ENCODE measurements at places on chromosomes 7 and 10.

GRCh38 chr10:118835682-118836326 lies 81.0 kb upstream of the CACUL1 start:
- H3K4me1 ChIP-seq = no peaks in the 10 kb centered on the region
- DNase-seq = no peak
- peaks cover 1% of the 10 kb centered on the region for H3K27me3 ChIP-seq

DNA sequence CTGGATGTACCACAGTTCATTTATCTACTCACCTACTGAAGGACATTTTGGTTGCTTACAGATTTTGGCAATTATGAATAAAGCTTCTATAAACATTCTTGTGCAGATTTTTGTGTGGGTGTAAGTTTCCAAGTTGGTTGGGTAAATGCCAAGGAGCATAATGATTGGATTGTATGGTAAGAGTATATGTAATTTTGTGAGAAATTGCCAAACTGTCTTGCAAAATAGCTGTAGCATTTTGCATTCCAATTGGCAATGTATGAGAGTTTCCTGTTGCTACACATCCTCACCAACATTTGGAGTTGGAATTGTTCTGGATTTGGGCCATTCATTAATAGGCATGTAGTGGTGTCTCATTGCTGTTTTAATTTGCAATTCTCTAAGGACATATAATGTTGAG lies 33.9 kb upstream of the HYAL4 start:
- no peaks in the 10 kb centered on the region for H3K36me3 ChIP-seq
- H3K27me3 ChIP-seq = no peaks in the 10 kb centered on the region
- no peaks in the 10 kb centered on the region for H3K4me1 ChIP-seq
- DNase-seq = no peak

GRCh38 chr7:91846436-91846835 lies 34.1 kb downstream of the MTERF1 start:
- H3K4me3 ChIP-seq = no peak overlapping the region
- H3K4me1 ChIP-seq = no peaks in the 10 kb centered on the region
- H3K36me3 ChIP-seq = no peaks in the 10 kb centered on the region
- no peak overlapping the region for H3K27ac ChIP-seq
- no peak for DNase-seq

DNA sequence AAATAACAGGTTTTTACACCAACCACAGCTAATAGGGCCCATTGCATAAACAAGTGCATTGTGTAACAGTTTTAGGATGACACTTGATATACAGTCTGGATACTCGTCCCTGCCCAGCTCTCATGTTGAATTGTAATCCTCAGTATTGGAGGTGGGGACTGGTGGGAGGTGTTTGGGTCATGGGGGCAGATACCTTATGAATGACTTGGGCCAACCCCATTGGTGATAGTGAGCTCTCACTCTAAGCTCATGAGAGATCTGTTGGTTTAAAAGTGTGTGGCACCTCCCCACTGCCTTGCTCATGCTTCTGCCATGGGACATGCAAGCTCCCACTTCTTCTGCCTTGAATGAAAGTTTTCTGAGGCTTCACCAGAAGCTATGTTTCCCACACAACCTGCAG lies 136.7 kb downstream of the PDE1C start:
- no peak overlapping the region for H3K27ac ChIP-seq
- DNase-seq = no peak
- peaks cover 4% of the 10 kb centered on the region for H3K27me3 ChIP-seq
- H3K4me3 ChIP-seq = no peak overlapping the region

DNA sequence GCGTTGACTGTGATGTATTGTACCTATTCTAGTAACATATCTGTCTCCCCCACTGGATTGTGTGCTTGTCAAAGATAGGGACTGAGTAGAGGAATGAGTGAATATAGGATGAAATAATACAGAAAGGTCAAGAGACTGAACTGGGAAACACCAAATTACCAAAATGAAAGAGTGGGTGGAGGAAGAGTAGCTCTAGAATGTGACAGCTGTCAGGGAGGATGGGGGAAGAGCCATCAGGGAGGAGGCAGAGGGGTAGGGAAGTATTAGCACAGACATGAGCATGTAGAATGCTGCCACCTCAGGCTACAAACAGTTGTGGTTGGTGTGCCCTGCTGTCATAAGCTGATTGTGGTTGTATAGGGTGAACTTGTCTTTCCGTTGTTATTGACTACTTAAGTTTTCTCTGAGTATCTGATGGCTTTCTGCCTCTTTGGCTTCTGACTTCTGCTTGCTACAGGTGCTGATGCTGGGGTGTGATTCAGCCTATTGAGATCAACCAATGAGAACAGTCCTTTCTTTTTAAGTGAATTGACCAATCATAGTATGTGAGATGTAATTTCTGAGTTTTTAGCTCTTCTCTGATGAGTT lies 5.6 kb downstream of the CCSER2 start:
- H3K36me3 ChIP-seq = peaks cover 7% of the 10 kb centered on the region
- no peaks in the 10 kb centered on the region for H3K27me3 ChIP-seq
- DNase-seq = no peak
- H3K4me3 ChIP-seq = no peak overlapping the region
- no peak overlapping the region for H3K27ac ChIP-seq

DNA sequence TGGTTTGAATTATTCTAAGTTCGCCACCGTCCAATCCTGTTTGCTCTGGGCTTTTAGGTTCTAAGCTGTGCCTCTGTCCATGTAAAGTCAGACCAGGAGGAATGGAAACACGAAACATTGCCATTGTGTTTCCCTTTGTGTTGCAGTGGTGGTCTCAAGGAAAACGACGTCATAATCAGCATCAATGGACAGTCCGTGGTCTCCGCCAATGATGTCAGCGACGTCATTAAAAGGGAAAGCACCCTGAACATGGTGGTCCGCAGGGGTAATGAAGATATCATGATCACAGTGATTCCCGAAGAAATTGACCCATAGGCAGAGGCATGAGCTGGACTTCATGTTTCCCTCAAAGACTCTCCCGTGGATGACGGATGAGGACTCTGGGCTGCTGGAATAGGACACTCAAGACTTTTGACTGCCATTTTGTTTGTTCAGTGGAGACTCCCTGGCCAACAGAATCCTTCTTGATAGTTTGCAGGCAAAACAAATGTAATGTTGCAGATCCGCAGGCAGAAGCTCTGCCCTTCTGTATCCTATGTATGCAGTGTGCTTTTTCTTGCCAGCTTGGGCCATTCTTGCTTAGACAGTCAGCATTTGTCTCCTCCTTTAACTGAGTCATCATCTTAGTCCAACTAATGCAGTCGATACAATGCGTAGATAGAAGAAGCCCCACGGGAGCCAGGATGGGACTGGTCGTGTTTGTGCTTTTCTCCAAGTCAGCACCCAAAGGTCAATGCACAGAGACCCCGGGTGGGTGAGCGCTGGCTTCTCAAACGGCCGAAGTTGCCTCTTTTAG lies 46.3 kb upstream of the DMBT1 start:
- peaks cover 4% of the 10 kb centered on the region for H3K36me3 ChIP-seq
- no peak overlapping the region for H3K27ac ChIP-seq
- peaks cover 8% of the 10 kb centered on the region for H3K27me3 ChIP-seq
- H3K4me3 ChIP-seq = no peak overlapping the region

GRCh38 chr7:151135866-151136843 lies 31.3 kb downstream of the GBX1 start:
- DNase-seq = no peak
- peaks cover 38% of the 10 kb centered on the region for H3K27me3 ChIP-seq
- peak overlapping the region; percentile 16 for H3K4me3 ChIP-seq
- H3K36me3 ChIP-seq = peaks cover 42% of the 10 kb centered on the region

DNA sequence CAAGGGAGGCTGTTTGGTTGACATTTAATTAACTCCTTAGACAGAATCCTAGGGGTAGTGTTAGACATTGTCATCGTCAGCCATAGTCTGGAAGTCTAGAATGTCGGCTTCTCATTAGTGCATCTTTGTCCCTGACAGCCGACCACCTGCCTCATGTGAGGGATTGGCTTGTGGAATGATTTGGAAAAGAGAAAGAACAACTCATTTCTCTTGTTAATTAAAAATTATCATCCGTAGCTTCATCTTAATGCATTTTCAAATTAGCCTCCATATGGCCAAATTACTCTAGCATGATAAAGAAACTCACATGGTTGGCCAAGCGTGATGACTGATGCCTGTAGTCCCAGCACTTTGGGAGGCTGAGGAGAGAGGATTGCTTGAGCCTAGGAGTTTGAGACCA lies 97.7 kb upstream of the PARD3 start:
- no peaks in the 10 kb centered on the region for H3K36me3 ChIP-seq
- DNase-seq = no peak
- no peak overlapping the region for H3K27ac ChIP-seq
- no peaks in the 10 kb centered on the region for H3K27me3 ChIP-seq
- H3K4me3 ChIP-seq = no peak overlapping the region

GRCh38 chr10:30671026-30671616 lies 41.6 kb upstream of the LYZL2 start:
- no peak overlapping the region for H3K27ac ChIP-seq
- peaks cover 1% of the 10 kb centered on the region for H3K27me3 ChIP-seq
- peaks cover 13% of the 10 kb centered on the region for H3K4me1 ChIP-seq
- no peak overlapping the region for H3K4me3 ChIP-seq
- no peaks in the 10 kb centered on the region for H3K36me3 ChIP-seq

DNA sequence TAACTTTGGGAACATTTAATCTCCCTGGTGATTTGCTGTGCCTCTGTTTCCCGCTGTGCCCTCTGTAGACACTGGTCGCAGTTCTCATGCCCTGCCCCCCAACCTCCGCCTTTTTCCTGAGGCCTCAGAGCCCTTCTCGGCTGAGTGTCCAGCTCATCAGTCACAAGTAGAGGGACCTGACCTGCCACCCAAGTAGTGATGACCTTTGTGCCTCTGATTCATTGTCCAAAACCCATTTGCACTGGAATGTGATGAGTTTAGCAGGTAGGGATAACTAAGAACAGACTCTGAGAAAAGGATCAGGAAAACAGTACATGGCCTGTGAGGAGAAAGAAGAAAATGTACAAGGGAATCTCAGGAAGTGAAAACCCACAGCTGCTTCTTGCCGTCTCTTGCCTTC lies 58.8 kb downstream of the LANCL2 start:
- H3K27me3 ChIP-seq = no peaks in the 10 kb centered on the region
- H3K27ac ChIP-seq = no peak overlapping the region
- DNase-seq = no peak
- H3K36me3 ChIP-seq = peaks cover 9% of the 10 kb centered on the region
- no peak overlapping the region for H3K4me3 ChIP-seq

GRCh38 chr7:84317536-84317935 lies 122.9 kb upstream of the SEMA3A start:
- H3K27ac ChIP-seq = no peak overlapping the region
- DNase-seq = no peak
- H3K36me3 ChIP-seq = no peaks in the 10 kb centered on the region
- no peaks in the 10 kb centered on the region for H3K4me1 ChIP-seq
- no peaks in the 10 kb centered on the region for H3K27me3 ChIP-seq

DNA sequence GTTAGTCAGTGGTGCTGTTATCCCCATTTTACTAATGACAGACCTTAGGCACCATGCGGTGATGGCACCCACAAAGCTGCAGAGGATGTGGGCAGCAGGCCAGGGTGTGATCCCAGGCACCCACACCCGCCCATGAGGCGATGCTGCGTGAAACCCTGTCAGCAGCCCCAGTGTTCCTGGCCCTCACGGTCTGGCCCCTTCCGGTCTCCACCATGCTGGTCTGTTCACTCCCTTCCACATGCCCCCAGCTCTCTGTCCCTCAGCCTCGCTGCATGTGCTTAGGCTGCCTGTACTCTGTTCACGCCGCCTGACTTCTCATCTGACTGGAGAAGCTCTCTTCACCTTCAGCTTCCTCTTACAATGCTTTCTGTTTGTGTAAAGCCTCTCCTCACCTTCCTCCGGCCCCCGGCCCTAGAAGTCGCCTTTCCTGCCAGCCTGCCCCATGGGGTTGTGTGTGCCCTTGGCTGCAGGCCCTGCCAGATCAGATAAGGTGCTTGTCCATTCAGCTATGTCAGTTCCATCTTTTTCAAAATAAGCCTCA lies 17.6 kb upstream of the ORAI2 start:
- no peak for DNase-seq
- H3K27me3 ChIP-seq = peaks cover 3% of the 10 kb centered on the region
- peaks cover 38% of the 10 kb centered on the region for H3K36me3 ChIP-seq
- peaks cover 12% of the 10 kb centered on the region for H3K4me1 ChIP-seq
- peak overlapping the region; percentile 84 for H3K4me3 ChIP-seq
- H3K27ac ChIP-seq = peak overlapping the region; percentile 59

GRCh38 chr7:140010194-140010895 lies 52.4 kb downstream of the PARP12 start:
- peaks cover 15% of the 10 kb centered on the region for H3K4me1 ChIP-seq
- H3K36me3 ChIP-seq = no peaks in the 10 kb centered on the region

DNA sequence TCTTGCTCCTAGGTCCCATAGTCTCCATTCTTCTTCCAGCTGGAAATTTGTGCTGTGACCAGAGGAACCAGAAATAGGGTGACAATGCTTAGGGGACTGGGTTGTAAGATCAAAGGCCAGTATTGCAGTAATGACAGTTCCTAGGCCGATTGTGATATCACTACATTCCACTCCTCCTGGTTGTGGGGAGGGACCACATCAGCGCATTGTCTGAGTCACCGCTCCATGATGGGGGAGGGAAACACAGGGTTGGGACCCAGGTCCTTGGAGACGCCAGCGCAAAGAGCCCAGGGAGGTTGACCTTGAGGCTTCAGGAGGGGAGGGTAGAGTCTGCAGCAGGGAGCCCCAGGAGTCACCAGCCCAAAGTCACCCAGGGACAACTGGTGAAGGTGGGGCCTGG lies 20.8 kb upstream of the GGCT start:
- peaks cover 7% of the 10 kb centered on the region for H3K4me1 ChIP-seq
- peaks cover 4% of the 10 kb centered on the region for H3K27me3 ChIP-seq
- H3K27ac ChIP-seq = no peak overlapping the region
- no peaks in the 10 kb centered on the region for H3K36me3 ChIP-seq
- no peak for DNase-seq

DNA sequence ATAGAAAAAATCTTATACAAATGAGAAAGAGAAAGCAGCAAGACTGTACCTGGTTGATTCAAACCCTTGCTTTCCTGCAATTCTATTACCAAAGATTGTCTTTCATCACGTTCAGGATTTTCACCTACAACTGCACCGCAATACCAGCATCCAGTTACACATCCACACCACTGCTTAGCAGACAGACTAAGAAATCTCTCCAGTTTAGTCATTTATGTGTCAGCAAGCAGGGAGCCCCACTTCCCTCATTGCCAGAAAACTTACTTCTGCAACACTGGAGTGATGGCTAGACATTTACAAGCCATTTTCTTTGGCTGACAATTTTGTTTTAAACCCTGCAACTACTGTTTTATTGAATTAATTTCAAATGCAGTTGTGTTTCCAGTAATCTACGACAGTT lies 359.6 kb upstream of the MEOX2 start:
- peaks cover 6% of the 10 kb centered on the region for H3K4me1 ChIP-seq
- H3K27ac ChIP-seq = no peak overlapping the region
- DNase-seq = no peak
- H3K36me3 ChIP-seq = no peaks in the 10 kb centered on the region

Data from endothelial cell (in vitro differentiated cells).